Activated naive CD8-positive, alpha-beta T cell treated with anti-CD3 and anti-CD28 coated beads, Interleukin-2, amount 50 U/mL, for 24 hours (primary cell): ENCODE measurements at places on chromosomes 11 and 22.

- peaks cover 9% of the 10 kb centered on the region for H3K27me3 ChIP-seq
- no peak overlapping the region for H3K4me3 ChIP-seq
- DNase-seq, result no peak
Observed at GRCh38 chr11:69803022-69803421, 16.2 kb downstream of the FGF3 start.

DNA sequence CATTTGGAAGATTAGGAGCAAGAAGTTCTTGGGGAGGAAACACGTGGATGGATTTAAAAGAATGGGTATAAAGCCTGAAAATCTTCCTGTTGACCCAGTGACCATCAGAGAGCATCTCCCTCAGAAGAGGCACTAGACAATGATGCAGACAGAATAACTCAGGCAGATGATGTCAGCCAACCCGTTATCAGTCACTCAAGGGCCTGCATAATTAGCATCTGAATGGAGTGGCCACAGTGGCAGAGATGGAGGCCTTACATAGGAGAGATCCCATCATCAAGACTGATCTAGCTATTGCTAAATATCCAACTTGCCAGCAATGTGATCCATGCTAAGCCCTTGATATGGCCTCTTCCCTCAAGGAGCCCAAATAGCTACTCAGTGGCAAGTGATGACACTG is 70.7 kb upstream of the CD82 start:
- H3K27ac ChIP-seq, result no peak overlapping the region
- no peak for DNase-seq
- peaks cover 5% of the 10 kb centered on the region for H3K27me3 ChIP-seq
- no peak overlapping the region for H3K4me3 ChIP-seq
- no peaks in the 10 kb centered on the region for H3K4me1 ChIP-seq

DNA sequence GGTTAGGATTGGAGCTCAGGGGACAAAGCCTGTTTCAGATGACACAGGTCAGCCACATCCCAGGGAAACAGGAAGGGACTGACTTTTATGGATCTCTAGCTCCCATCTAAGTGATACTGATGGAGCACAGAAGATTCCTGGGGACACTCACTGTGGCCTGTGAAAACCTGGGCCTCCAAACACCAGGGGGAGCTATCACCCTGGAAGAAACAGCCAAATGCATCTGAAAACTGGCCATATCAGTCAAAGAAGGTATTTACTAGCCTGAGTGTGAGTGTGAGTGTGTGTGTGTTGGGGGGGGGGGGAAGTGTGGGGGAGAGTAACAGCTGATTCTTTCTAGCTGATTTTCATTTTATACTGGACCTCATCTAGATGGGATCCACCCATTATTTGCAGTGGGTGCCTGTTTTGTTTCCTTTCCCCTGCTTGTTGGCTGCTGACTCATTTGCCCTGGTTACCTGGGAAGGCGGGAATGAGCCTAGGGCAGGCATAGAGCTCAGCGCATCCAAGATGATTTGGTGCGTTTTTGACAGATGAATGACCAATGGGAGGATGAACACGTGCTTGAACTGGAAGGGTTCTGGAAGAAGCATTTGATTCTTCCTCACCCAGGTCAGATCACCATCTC is 284.0 kb downstream of the KIRREL3 start:
- no peaks in the 10 kb centered on the region for H3K4me1 ChIP-seq
- peak; percentile 44 for DNase-seq
- no peak overlapping the region for H3K4me3 ChIP-seq

GRCh38 chr22:19398652-19399051 is 32.9 kb downstream of the HIRA start:
- no peaks in the 10 kb centered on the region for H3K27me3 ChIP-seq
- no peak overlapping the region for H3K27ac ChIP-seq
- no peaks in the 10 kb centered on the region for H3K4me1 ChIP-seq
- no peak overlapping the region for H3K4me3 ChIP-seq

GRCh38 chr11:134783234-134783633 is 371.2 kb upstream of the B3GAT1 start:
- no peak for DNase-seq
- no peaks in the 10 kb centered on the region for H3K36me3 ChIP-seq
- no peak overlapping the region for H3K4me3 ChIP-seq
- H3K4me1 ChIP-seq, result no peaks in the 10 kb centered on the region
- no peak overlapping the region for H3K27ac ChIP-seq

- peaks cover under 1% of the 10 kb centered on the region for H3K27me3 ChIP-seq
- no peak for DNase-seq
- H3K4me3 ChIP-seq, result no peak overlapping the region
- no peaks in the 10 kb centered on the region for H3K4me1 ChIP-seq
Observed at GRCh38 chr11:112835591-112836255, 125.5 kb upstream of the NCAM1 start.

- no peaks in the 10 kb centered on the region for H3K4me1 ChIP-seq
- no peak overlapping the region for H3K4me3 ChIP-seq
- no peaks in the 10 kb centered on the region for H3K27me3 ChIP-seq
- H3K36me3 ChIP-seq, result peaks cover 32% of the 10 kb centered on the region
Observed at GRCh38 chr22:17897426-17897825, 123.2 kb upstream of the BID start.

DNA sequence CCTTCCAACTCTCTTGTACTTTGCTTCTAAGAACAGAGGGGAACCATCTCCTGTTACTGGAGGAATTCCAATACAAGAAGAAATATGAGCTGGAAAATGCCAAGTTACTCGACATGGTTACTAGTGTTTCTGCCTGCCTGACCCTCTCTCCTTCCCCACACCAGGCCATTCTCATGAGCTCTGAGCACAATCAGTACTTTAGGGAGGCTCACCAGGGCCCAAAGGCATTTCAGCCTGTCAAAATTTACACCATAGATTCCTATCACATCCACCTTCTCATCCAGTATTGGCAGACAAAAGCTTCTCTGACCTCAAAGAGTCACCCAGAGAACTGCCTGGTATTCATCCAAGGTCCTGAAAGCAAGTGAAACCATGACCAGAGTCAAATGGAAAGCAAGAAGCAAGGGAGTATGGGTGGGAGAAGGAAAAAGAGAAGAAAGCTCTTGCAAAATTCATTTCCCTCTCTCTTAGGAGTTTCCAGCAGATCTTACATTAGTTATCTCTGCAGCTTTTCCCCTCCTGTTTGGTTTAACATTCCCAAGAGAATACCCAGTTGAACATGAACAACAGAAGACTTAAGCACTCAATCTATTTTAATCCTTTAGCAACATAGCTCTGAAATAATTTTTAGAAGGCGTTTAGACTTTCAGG is 58.7 kb upstream of the NCAM1 start:
- no peaks in the 10 kb centered on the region for H3K4me1 ChIP-seq
- peaks cover 3% of the 10 kb centered on the region for H3K27me3 ChIP-seq
- no peaks in the 10 kb centered on the region for H3K36me3 ChIP-seq
- H3K4me3 ChIP-seq, result no peak overlapping the region
- no peak overlapping the region for H3K27ac ChIP-seq

DNA sequence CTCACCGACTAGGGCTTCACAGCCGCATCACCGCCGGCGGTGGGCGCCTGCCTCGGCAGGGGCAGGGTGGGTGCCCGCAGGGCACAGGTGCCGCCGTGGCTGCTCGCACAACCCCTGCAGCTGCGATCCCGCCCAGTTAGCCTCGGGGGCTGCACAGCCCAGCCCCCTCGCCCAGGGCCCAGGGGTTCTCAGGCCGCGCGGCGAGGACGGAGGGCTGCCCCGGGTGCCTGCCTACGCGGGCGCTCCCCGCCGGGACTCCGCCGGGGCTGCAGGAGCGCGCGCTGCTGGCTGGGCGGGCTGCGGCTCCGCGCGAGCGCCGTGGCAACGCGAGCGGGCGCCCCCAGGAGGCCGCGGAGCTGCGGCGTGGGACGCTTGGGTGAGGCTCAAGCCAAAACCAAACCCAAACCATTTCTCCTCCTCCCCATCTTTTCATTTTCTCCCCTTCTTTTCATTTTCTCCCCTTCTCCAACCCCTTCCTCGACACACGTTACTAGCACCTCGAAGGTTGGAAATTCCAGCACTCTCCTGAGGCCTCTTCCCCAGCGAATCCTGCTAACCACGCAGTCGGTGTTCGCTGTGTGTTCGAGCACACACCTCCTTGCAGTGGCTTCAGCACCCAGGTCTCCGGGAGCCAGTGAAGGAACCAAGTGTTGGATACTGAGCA is at the start of gene MICAL3:
Gene MICAL3 (minus strand): TSS at position 286 of the 664 bp plus-strand sequence. CDS start 117,749 bp downstream, outside the sequence.
- peaks cover 46% of the 10 kb centered on the region for H3K27me3 ChIP-seq
- H3K36me3 ChIP-seq, result no peaks in the 10 kb centered on the region
- H3K4me1 ChIP-seq, result peaks cover 11% of the 10 kb centered on the region
- peak; percentile 66 for DNase-seq

DNA sequence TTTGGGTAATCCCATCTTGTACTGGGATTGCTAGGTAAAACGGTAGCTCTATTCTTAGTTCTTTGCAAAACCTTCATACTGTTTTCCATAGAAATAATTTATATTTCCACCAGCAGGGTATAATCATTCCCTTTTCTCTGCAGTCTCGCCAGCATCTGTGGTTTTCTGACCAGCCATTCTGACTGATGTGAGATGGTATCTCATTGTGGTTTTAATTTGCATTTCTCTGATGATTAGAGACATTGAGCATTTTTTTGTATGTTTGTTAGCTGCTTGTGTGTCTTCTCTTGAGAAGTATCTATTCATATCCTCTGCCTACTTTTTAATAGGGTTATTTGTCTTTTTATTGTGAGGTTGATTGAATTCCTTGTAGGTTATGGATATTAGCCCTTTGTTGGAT is 220.9 kb downstream of the PGR start:
- no peak overlapping the region for H3K4me3 ChIP-seq
- DNase-seq, result no peak
- peaks cover 4% of the 10 kb centered on the region for H3K27me3 ChIP-seq
- no peaks in the 10 kb centered on the region for H3K36me3 ChIP-seq
- H3K4me1 ChIP-seq, result no peaks in the 10 kb centered on the region
- no peak overlapping the region for H3K27ac ChIP-seq

- DNase-seq, result no peak
- peaks cover 12% of the 10 kb centered on the region for H3K4me1 ChIP-seq
- no peak overlapping the region for H3K27ac ChIP-seq
- no peaks in the 10 kb centered on the region for H3K27me3 ChIP-seq
- H3K36me3 ChIP-seq, result no peaks in the 10 kb centered on the region
- H3K4me3 ChIP-seq, result no peak overlapping the region
Observed at GRCh38 chr22:49942565-49943404, 17.8 kb upstream of the PIM3 start.
